Fibroblast of villous mesenchyme (primary cell): ENCODE measurements at places on chromosomes 7 and 10. TPM values are rescaled to one million over a fixed set of nuclear protein-coding genes. Genes with fewer than 3 reads are reported as not detected.

Gene ACSM6
- not detected in 2 replicates for total RNA-seq

Gene TUBAL3
- not detected in 2 replicates for total RNA-seq

Gene HMX2
- total RNA-seq, result not detected in 2 replicates

Gene LHFPL3
- total RNA-seq, result not detected in 2 replicates

Gene ZP3
- 0.86 and 0.97 TPM in 2 replicates for total RNA-seq

Gene CALHM1
- total RNA-seq, result not detected in 2 replicates

Gene ANLN
- total RNA-seq, result 51.9 and 119 TPM in 2 replicates

Gene KRIT1
- total RNA-seq, result 39.0 and 44.9 TPM in 2 replicates

Gene CCSER2
- total RNA-seq, result 34.8 and 48.4 TPM in 2 replicates

Gene MUC3A
- not detected in 2 replicates for total RNA-seq

Gene RASSF4
- total RNA-seq, result 6.0 and 6.8 TPM in 2 replicates

Gene FGL2
- 0.86 and 0.97 TPM in 2 replicates for total RNA-seq

Gene AKR1E2
- total RNA-seq, result 7.7 and 9.1 TPM in 2 replicates

Gene PSD
- total RNA-seq, result 1.6 and 2.2 TPM in 2 replicates

Gene DPYSL4
- total RNA-seq, result under 0.01 and 0.86 TPM in 2 replicates

Gene MYOF
- total RNA-seq, result 263 and 323 TPM in 2 replicates
